ENCODE measurements at places on chromosomes 13 and 19.
A peak's percentile ranks its signal among the peaks of the same experiment; 100 is the strongest.

DNA sequence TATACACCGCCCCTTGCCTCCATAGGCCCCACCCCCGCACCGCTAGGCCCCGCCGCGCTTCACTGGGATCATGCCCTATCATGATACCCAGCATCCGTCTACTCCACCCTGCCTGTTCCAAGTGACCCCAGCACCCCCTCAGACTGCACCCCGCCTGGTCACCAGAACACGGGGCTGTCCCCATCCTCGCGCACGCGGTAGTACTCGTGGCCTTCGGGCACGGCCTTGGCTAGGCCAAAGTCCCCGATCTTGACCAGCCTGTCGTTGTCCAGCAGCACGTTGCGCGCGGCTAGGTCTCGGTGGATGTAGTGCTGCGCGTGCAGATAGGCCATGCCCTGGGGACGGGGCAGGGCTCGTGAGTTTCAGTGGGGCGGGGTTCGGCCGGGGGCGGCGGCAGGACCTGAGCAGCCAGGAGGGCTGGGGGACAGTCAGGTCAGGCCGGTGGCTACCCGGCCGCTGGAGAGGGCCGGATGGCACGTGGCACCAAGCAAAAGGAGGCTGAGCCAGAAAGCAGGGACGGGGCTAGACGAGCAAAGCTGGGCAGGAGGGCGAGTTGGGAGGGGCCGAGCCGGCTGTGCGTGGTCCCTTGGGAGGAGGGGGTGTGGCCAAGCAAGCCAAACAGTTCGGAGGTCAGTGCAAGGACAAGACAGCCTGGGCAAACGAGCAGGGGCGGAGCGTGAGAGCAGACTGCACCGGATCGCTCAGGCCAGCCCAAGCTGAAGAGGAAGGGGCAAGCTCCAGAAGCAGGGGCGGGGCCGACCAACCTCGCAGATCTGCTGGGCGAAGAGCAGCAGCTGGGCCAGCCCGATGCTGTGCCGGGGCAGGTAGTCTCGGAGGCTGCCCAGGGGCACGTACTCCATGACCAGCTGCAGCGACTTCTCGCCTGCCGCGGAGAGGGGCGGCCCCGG lies 13.6 kb upstream of the ICAM3 start:
- no peak for DNase-seq

DNA sequence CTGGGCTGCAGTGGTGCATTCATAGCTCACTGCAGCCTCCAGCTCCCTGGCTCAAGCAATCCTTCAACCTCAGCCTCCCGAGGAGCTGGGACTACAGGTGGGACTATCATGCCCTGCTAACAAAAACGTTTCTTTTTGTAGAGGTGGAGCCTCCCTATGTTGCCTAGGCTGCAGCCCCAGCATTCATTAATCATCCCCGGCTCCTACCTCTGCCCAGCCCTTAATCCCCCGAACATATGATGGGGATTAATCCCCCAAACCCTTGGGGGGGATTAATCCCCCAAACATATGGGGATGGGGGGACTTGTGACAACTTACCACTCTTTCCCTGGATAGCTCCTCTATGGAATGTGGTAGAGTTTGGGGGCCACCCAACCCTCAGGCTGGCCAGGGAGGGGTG lies 45.9 kb downstream of the SUGP2 start:
- DNase-seq: no peak

GRCh38 chr13:60078226-60078625 lies 85.5 kb downstream of the DIAPH3 start:
- no peak for DNase-seq

DNA sequence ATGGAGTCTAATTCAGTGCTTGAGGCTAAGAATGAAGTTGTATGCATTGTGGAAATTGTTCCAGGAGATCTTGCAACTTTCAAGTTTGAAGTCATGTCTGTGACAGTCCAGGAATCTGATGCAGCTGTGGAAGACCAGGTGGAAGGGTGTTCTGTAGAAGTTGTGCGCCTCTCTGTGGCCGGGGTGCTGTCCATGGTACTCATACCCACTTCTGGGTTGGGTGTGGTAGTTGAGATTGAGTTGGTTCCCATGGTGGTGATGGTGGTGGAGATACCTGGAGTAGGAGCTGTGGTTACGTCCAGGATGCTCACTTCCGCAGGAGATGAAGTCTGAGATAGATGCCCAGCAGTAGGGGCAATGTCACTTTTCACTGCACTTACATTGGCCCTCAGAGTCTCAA lies 44.3 kb downstream of the MUC16 start:
- DNase-seq: no peak

DNA sequence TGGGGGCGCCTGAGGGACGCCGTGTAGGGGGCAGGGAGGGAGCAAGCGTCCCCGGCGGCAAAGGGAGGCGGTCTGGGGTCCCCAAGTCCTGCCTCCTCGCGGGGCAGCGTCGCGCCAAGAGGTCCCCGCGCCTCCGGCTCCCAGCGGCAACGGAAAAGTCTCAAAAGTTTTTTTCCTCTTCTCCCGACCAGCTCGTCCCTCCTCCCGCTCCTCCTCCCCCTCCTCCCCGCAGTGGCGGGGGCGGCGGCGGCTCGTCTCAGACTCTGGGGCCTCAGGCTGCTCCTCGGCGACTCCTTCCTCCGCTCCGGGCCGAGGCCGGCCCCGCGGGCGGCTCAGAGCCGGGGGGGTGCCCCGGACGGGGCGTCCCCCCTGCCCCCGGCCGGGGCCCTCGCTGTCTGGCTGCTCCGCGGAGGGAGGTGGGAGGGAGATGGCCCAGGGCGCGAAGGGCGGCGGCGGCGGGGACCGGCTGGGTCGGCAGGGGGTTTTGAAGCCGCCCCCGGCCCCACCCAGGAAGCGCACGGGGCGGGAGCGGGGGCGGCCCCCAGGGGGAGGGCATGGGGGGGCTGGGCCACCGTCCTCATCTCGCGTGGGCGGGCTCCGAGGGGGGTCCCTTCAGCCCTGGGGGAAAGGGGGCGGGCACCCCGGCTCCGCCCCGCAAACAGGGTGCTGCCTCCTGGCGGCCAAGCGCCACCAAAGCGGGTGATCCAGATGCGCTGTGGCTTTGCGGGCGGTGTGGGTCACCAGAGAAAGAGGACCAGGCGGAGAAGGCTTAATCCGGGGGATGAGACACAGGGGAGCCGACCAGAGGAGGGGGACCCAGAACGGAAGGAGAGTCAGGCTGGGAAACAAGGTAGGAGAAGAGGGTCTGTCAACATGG lies at the start of gene TGFB1:
TSS of gene TGFB1 (minus strand) at position 457 of the 877 bp plus-strand sequence. CDS start 878 bp downstream, outside the sequence.
- peak; percentile 65 for DNase-seq

- DNase-seq: no peak
These were observed 52.5 kb downstream of the FLT3 start for GRCh38 chr13:28047757-28048388.

DNA sequence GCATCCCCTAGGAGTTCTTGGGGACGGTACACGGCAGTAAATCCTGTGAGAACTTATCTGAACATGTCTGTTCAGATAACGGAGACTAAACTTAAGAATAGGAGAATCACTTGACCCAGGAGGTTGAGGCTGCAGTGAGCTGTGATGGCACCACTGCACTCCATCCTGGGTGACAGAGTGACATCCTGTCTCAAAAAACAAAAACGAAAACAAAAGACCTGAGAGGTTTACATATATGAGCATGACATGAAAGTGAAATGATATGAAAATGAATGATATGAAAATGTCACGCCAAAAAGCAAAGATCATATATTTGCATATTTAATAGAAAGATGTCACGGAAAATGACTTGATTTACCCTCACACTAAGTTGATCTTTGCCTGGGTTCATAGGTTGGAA lies 5.8 kb downstream of the ZNF175 start:
- DNase-seq: no peak

DNA sequence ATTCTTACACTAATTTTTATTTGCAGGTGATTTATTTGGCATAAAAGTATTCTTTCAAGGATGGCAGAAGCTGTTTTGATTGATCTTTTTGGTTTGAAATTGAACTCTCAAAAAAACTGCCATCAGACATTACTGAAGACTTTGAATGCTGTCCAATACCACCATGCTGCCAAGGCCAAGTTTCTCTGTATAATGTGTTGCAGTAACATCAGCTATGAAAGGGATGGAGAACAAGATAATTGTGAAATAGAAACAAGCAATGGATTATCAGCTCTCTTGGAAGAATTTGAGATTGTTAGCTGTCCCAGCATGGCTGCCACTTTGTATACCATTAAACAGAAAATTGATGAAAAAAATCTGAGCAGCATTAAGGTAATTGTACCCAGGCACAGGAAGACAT lies 1.2 kb downstream of the LACC1 start:
- no peak for DNase-seq

GRCh38 chr13:110307767-110308655 lies 927 bp downstream of the COL4A2 start:
- no peak for DNase-seq

GRCh38 chr13:70173598-70173959 lies 65.3 kb upstream of the KLHL1 start:
- no peak for DNase-seq

DNA sequence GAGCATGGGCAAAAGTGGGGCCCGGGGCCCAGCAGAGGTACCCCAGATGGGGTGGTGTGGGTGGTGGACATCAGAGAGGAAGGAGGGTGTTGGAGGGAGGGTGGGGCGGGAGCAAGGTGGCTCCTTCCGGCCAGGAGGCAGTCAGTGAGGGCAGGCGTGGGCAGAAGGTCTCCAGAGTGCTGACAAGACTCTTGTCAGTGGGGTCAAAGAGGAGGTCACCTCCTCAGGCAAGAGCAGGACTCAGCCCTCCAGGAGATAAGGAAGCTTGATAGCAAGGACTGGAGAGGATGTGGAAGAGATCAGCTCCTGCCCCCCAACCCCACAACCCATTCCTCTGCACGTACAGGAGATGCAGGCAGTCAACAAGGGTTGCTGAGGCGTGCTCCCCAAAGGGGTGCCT lies 9.8 kb downstream of the GJA3 start:
- DNase-seq: no peak

GRCh38 chr13:109148243-109148642 lies 518.8 kb downstream of the MYO16 start:
- no peak for DNase-seq

- no peak for DNase-seq
These were observed 84.3 kb downstream of the FGF14 start for GRCh38 chr13:102317593-102317992.

DNA sequence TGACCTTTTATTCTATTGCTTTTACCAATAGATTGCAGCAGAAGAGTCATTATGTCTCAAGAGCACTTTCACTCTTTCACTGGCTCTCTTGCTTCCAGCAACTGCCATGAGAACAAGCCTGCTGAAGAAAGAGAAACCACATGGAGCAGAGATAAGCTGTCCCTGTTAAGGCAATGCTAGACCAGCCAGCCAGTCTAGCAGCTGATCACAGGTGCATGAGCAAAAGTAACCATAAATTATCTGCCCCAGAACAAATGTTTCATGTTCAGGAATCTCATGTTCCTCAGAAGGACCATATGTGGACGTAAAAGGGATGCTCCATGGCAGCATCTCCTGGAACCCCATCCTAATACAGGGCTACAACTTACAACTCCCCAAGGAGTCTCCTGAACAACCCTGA lies 20.4 kb upstream of the DCLK1 start:
- no peak for DNase-seq

- no peak for DNase-seq
These were observed 140.0 kb downstream of the KDM4B start for GRCh38 chr19:5108866-5109265.

DNA sequence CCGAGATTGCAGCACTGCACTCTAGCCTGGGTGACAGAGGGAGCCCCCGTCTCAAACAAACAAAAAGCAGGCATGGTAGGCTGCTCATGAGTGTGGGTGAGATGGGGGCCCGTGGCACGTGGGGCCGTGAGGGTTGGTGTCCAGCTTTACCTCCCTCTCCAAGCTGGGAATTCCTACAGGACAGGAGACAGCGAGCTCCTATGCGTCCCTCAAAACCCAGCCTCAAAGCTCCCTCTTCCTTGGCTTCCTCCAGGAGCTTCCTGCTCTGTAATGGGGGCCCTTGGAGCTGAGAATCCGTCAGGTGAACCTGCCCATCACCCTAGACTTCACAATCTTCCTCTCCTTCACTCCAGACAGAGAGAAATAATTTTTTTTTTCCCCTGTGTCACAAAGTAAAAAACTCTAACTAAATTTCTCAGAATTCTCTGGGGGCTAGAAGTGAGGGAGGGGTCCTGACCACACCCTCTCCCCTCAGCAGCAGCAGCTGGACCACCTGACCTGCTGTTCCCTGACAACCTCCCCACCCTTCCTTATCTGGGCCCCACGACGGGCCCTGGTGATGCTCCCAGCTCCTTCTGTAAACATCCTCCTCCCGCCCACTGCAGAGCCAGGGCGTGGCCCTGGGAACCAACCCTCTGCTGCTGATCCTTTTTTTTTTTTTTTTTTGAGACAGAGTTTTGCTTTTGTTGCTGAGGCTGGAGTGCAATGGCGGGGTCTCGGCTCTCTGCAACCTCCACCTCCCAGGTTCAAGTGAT lies 22.1 kb upstream of the WDR18 start:
- no peak for DNase-seq

DNA sequence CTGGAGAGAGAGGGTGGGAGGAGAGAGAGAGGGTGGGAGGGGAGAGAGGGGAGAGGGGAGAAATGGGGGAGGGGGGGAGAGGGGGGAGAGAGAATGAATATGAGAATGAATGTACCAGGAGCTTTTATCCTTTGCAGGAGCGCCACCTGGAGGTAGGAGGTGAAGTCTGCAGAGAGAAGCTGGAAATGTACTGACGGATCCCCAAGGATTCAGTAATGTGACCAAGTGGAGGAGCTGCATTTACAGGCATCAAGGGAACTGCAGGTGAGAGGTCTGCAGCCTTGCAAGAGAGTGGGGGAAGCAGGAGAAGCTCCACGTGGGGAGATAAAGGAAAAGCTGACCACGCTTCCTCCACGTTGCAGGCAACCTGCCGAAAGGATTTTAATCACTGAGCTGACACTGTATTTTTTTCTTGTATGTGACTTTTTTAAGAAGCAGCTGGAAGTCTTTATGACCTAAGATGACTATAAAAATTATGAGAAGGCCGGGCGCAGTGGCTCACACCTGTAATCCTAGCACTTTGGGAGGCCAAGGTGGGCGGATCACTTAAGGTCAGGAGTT lies 33.7 kb downstream of the VSTM1 start:
- DNase-seq: no peak

GRCh38 chr13:42617221-42617620 lies 43.3 kb downstream of the TNFSF11 start:
- no peak for DNase-seq

GRCh38 chr19:44722131-44723121 lies 23.5 kb downstream of the CEACAM16 start:
- DNase-seq: no peak

DNA sequence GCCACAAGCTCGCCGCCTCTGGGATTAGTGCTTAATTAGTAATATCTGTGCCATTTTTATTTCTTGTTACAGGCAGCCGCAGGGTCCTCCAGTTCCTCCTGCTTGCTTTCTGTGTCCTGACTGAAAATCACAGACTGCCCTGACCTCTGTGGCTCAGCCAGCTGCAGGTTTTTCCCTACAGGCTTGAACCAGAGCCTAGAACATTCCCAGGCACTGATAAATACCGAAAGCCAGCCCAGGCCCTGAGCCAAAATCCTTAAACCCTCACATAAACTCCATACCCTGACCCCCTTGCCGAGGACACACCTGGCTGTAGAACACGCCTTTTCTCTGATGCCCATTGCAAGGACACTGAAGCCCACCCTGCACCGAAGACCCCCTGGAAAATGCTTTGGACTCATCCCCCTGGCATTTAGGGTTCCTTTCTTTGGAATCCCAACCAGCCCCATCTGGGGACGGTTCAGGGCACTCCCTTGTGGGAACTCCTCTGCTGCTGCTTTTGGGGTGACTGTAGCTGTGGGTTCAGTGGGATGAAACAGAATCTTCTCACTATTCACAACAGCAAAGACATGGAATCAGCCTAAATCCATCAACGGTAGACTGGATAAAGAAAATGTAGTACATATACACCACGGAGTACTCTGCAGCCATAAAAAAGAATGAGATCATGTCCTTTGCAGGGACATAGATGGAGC lies 15.5 kb downstream of the DPP9 start:
- no peak for DNase-seq
